ENCODE measurements at places on chromosomes 1 and 21.

DNA sequence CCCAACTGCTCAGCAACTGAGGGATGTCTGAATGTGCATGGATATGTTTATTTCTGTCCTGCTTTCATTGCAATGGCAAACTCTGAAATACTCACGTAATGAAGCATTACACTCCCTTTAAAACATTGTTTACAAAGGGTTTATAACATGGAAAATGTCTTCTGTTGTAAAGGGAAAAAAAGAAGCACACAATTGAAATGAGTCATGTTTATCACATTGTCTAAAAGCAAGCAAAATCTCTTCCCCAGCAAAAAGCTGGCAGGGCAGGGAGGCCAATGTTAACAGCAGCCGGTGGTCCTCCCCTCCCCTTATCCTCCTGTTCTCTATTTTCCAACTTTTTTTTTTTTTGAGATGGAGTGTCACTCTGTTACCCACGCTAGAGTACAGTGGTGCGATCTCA, 3.9 kb upstream of the EFNA1 start:
- DNase-seq, result no peak

DNA sequence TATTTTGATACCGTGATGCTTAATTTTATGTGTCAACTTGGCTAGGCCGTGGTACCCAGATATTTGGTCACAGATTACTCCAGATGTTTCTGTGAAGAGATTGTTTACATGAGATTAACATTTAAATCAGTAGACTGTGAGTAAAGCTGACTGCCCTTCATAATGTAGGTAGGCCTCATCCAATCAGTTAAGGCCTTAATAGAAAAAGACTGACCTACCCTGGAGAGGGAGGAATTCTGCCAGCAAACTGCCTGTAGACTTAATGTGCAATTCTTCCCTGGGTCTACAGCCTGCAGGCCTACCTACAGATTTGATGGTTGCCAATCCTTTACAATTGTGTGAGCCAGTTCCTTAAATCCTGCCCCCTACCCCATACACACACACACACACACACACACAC, 4.3 kb downstream of the SETSIP start:
- no peak for DNase-seq

- DNase-seq, result no peak
Observed at GRCh38 chr1:58033311-58033710, 513.2 kb downstream of the OMA1 start.

DNA sequence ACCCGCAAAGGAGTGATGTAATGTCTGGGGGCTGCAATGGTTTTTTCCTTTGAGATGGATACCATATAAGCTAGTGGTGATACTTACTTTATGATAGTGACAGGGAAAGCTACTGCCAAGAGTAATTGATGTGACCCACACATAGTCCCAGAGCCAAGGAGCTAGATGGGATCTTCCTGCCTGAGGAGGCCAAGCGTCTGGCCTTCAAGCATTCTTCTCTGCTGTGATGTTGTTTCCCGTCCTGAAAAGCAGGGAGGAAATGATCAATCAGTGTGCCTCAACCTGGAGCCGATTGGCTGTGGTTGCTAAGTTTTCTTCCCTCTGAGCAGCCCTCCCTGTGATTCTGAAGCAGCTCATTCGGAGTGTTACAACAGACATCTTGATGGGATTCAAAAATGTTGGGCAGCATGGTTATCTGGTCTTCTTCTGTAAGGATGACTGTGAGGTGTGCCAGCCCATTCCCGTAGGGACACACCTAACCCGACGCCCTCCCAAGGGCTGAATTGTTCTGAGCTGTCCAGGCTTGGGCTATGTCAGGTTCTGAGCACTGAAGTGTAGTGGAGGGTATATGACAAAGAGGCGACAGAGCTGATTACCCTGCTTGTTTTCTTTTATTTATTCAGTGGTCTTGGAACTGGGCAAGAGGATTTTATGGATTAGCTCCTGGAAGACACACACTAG, 56.7 kb downstream of the UCK2 start:
- DNase-seq, result no peak

GRCh38 chr1:19068639-19069276, 112.3 kb upstream of the IFFO2 start:
- no peak for DNase-seq

DNA sequence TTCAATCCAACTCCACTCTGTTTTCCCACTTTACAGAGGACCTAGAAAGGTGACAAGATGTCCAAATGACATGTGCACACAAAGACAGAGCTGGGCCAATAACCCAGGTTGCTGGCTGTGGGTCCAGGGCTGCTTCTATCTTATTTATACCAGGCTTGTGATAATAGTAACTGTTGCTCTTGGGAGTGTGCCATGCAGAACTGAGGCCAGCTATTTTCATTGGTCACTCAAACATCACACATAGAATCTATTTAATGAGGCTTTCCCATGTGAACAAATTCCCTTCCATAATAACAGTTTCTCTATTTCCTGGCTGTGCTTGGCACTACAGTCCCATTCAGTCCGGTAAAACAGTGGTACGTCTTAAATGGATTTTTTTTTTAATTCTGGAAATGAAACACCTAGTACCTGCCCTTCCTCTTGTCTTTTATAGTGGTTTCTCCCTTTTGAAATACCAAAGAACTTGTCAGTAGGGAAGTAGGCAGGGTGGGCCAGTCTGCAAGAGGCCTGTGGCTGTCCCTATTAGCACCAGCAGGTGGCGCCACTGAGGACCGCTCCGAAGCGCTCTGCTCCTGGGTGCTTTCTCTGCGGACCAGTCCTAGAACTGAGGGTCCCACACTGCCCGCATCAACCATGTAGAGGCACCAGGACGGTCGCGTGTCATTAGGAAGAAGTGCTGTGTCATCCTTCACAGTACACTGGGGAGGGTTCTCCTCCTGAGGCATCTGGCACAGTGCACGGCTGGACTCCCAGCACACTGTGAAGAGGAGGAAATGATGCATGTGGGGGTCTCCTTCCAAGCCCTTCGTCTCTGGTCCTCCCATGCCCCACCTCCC, 52.1 kb downstream of the GPR161 start:
- DNase-seq, result no peak

- no peak for DNase-seq
Observed at GRCh38 chr1:1470626-1471388, 758 bp upstream of the ATAD3B start.

GRCh38 chr1:81287411-81288080, 513.2 kb upstream of the ADGRL2 start:
- no peak for DNase-seq

Data from breast epithelium (tissue), 4 donors.